SJCRH30 (cell line): ENCODE measurements at places on chromosomes 7 and 10.

DNA sequence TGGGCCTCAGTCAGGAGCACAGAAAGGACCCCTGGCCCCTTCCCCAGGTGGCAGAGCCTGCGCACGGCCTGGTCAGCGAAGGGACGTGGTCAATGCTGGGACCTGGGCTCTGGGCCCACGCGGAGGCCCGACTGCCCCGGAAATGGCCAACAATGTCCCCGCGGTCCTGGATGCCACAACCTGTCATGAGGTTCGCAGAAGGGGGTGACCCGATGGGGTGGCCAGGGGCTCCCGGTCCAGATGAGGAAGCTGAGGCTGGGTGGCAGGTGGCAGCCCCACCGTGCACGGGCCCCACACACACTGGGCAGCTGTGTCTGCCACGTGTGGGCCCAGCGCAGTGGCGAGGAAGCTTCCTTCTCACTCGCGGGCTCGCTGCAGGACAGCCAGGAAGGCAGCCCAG, 49.4 kb downstream of the DPYSL4 start:
- H3K4me3 ChIP-seq = no peak overlapping the region
- H3K27me3 ChIP-seq = no peaks in the 10 kb centered on the region
- peaks cover 2% of the 10 kb centered on the region; the same call in 1 of the 2 replicates for H3K4me1 ChIP-seq
- no peaks in the 10 kb centered on the region for H3K36me3 ChIP-seq

DNA sequence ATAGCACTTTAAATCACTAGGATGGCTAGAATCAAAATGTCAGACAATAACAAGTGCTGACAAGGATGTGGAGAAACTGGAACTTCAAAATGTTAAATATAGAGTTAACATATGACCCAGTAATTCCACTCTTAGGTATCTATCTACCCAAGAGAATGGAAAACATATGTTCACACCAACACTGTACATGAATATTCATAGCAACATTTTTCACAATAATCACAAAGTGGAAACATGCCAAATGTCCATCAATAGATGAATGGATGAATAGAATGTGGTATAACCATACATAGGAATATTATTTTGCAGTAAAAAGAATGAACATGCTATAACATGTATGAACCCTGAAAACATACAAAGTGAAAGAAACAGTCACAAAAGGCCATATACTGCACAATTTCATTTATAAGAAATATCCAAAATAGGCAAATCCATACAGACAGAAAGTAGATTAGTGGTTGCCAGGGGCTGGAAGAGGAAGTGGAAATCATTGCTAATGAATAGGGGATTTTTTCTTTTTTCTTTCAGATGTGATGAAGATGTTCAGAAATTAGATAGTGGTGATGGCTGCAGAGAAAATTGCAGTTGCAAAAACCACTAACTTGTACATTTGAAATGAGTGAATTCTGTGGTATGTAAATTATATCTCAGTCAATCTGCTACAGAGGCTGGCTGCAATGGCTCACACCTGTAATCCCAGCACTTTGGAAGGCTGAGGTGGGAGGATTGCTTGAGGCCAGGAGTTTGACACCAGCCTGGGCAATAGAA, 93.0 kb downstream of the CPVL start:
- no peak for DNase-seq
- no peaks in the 10 kb centered on the region for H3K36me3 ChIP-seq
- no peak overlapping the region for H3K27ac ChIP-seq

- no peak overlapping the region for H3K27ac ChIP-seq
- H3K4me1 ChIP-seq = no peaks in the 10 kb centered on the region
- H3K4me3 ChIP-seq = no peak overlapping the region
- H3K36me3 ChIP-seq = no peaks in the 10 kb centered on the region
- peak; percentile 92 for DNase-seq
Measured at GRCh38 chr7:150420987-150421674, 29.3 kb upstream of the GIMAP8 start.

- no peaks in the 10 kb centered on the region for H3K36me3 ChIP-seq
- DNase-seq = no peak
- no peaks in the 10 kb centered on the region for H3K27me3 ChIP-seq
Measured at GRCh38 chr10:51075873-51076229, 1.6 kb downstream of the PRKG1 start.

GRCh38 chr10:78859769-78860168, 209.0 kb upstream of the ZMIZ1 start:
- no peak for DNase-seq
- H3K36me3 ChIP-seq = no peaks in the 10 kb centered on the region
- H3K4me1 ChIP-seq = no peaks in the 10 kb centered on the region
- H3K27ac ChIP-seq = no peak overlapping the region
- no peak overlapping the region for H3K4me3 ChIP-seq

GRCh38 chr10:110212119-110213006, 5.0 kb downstream of the MXI1 start:
- no peaks in the 10 kb centered on the region for H3K27me3 ChIP-seq
- H3K4me3 ChIP-seq = no peak overlapping the region
- no peak for DNase-seq
- peaks cover 9% of the 10 kb centered on the region for H3K4me1 ChIP-seq
- H3K36me3 ChIP-seq = no peaks in the 10 kb centered on the region

DNA sequence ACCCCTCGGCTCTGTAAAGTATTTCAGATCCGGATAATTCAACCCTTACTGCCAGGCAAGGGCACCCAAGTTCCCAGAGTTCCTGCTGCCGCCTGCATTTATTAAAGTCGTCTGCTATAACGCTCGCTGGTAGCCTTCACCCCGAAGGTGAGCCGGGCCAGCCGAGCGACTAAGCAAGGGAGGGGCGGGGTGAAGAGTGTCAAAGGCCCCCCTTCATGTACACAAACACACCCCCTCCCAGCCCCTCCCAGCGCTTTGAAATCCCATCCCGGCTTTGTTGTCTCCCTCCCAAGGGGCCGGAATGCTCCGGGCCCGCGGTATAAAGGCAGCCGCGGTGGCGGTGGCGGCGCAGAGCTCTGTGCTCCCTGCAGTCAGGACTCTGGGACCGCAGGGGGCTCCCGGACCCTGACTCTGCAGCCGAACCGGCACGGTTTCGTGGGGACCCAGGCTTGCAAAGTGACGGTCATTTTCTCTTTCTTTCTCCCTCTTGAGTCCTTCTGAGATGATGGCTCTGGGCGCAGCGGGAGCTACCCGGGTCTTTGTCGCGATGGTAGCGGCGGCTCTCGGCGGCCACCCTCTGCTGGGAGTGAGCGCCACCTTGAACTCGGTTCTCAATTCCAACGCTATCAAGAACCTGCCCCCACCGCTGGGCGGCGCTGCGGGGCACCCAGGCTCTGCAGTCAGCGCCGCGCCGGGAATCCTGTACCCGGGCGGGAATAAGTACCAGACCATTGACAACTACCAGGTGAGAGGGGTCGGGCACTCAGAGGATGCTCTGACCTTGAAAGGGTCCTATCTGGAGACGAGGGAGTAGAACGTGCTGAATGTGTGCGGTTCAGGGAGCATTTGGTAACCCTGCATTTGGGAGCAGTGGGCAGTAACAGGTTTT, at the start of gene DKK1:
DKK1 (plus strand) TSS at position 349 of the 889 bp plus-strand sequence; CDS start at position 503, 154 bp downstream.
- H3K4me1 ChIP-seq = peaks cover 23% of the 10 kb centered on the region
- no peaks in the 10 kb centered on the region for H3K27me3 ChIP-seq
- H3K27ac ChIP-seq = no peak within 1 kb of the TSS
- no peaks in the 10 kb centered on the region for H3K36me3 ChIP-seq
- DNase-seq = peak; percentile 22

DNA sequence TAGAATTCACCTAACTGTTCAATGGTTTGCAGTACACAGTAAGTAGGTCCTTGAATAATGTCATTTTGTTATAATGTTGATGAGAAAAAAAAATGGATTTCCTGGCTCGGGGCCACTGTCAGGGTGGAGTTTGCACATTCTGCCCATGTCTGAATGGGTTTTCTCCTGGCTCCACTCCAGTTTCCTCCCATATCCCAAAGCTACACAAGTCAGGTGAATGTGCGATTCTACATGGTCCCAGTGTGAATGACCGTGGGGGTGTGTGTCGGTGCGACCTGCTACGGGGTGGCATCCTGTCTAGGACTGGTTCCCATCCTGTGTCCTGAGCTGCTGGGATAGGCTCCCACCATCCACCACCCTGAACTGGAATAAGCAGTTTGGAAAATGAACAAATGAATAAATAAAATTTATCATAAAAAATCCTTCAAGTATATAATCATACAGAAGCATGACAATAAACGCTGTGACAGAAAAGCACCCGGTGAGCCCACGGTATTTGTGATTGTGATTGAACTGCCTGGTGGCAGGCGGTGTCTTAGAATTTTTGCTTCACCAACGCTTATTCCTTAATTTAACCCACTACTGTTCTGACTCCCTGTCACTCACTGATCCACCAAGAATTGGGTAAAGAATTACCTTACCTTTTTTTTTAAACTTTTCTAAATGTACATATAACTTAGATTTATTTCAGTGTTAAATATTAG, 114.1 kb downstream of the ICA1 start:
- no peak overlapping the region for H3K4me3 ChIP-seq
- no peaks in the 10 kb centered on the region for H3K36me3 ChIP-seq
- no peak for DNase-seq

- peaks cover 4% of the 10 kb centered on the region for H3K4me1 ChIP-seq
- no peak overlapping the region for H3K27ac ChIP-seq
- H3K4me3 ChIP-seq = no peak overlapping the region
- no peak for DNase-seq
- H3K27me3 ChIP-seq = no peaks in the 10 kb centered on the region
Measured at GRCh38 chr10:119742947-119743648, 17.2 kb downstream of the INPP5F start.

DNA sequence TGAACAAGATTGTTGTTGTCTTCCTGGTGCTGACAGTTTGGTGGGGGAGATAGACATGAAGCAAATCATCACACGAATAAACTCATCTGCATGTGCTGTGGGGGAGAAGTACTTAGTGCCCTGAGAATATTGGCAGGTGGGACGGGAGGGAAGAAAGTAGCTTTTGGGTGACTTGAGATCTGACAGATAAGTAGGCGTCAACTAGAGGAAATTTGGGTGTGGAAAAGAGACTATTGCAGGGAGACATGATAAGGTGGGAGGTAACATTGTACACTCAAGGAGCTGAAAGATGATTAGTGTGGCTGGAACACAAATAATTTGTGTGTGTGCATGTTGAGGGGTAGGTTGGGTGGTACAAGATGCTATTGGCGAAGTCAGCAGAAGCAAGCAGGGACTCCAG, 30.1 kb downstream of the CNNM2 start:
- no peak overlapping the region for H3K27ac ChIP-seq
- no peaks in the 10 kb centered on the region for H3K27me3 ChIP-seq
- no peak for DNase-seq
- H3K4me1 ChIP-seq = no peaks in the 10 kb centered on the region

DNA sequence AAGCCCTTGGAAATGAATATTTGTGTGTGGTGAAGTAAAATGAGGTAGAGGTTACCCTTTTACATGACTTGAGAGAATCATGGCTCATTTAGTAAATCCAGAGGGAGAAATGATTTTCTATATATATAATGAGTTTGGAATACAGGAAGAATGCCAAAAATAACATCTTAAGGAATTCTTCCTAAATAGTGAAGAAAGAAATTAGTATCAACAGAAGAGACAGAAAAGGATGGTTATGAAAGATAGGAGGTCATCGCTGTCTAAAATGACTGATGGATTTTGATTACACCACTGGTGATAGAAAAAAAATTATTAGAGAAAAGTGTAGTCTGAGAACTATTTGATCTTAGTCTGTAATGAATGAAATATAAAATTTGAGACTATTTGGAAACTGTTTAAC, 283.0 kb downstream of the ADK start:
- H3K36me3 ChIP-seq = no peaks in the 10 kb centered on the region
- no peak overlapping the region for H3K27ac ChIP-seq
- H3K27me3 ChIP-seq = no peaks in the 10 kb centered on the region
- no peak overlapping the region for H3K4me3 ChIP-seq
- no peak for DNase-seq
- peaks cover 6% of the 10 kb centered on the region; the same call in 1 of the 2 replicates for H3K4me1 ChIP-seq

- no peak for DNase-seq
- H3K27me3 ChIP-seq = no peaks in the 10 kb centered on the region
- H3K4me1 ChIP-seq = no peaks in the 10 kb centered on the region
- H3K4me3 ChIP-seq = no peak overlapping the region
- H3K27ac ChIP-seq = no peak overlapping the region
Measured at GRCh38 chr10:94677691-94678090, 5.8 kb upstream of the CYP2C18 start.

- H3K27ac ChIP-seq = no peak overlapping the region
- no peak overlapping the region for H3K4me3 ChIP-seq
- no peaks in the 10 kb centered on the region for H3K27me3 ChIP-seq
- H3K4me1 ChIP-seq = no peaks in the 10 kb centered on the region
- no peak for DNase-seq
Measured at GRCh38 chr7:30019960-30020359, 6.5 kb downstream of the FKBP14 start.

DNA sequence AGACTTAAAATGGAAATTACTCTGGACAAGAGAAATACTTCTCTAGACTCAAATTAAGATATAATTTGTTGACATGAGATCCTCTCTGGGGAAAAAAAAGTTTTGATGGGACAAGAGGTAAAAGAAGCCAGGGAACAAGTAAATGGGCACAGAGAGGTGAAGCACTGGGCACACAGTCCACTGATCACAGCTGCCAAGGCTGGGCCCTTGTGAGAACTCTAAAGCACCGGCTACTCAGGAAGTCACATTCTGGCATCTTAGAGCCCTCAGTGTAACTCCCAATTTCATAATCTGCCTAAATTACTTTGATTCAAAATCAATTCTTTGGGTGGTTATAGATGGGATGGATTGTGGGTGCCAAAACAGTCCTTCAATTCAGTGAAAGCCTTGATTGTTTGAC, 123.2 kb upstream of the CACNA2D1 start:
- no peak for DNase-seq
- H3K36me3 ChIP-seq = no peaks in the 10 kb centered on the region
- H3K27me3 ChIP-seq = no peaks in the 10 kb centered on the region
- no peak overlapping the region for H3K4me3 ChIP-seq

DNA sequence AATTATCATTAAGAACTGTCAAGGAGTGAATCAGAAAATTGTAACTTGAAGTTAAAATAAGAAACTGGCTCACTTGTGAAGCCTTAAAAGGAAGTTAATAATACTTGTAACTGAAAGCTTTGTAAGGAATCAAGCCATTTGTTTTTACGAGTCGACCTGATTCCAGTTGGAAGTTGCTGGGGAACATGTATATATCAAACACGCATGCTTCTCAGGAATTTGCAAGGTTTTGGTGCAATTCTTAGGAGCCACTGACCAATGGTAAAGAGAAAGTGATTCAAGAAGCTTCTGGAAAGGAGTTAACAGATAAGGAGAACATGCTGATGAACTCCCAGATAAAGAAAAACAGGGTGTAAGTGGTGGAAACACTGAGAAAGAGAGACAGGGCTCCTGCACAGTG, 56.4 kb downstream of the ETV1 start:
- no peak overlapping the region for H3K27ac ChIP-seq
- peaks cover 21% of the 10 kb centered on the region for H3K36me3 ChIP-seq
- DNase-seq = no peak
- H3K4me1 ChIP-seq = no peaks in the 10 kb centered on the region

DNA sequence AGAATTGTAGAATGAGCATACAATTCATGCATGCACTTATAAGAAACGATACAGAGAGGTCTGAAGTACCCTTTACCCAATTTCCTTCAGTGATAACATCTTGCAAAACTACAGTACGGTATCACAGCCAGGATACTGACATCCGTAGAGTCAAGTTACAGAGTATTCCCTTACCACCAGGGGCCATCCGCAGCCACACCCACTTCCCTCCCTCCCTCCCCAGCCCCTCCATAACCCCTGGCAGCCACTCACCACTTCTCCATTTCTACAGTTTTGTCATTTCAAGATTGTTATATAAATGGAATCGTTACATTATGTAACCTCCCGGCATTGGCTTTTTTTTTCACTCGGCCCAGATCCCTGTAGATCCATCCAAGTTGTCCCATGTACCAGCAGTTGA, 113.6 kb upstream of the RET start:
- H3K36me3 ChIP-seq = no peaks in the 10 kb centered on the region
- no peak overlapping the region for H3K4me3 ChIP-seq
- H3K27ac ChIP-seq = no peak overlapping the region
- H3K27me3 ChIP-seq = no peaks in the 10 kb centered on the region
- DNase-seq = no peak
